ENCODE measurements at places on chromosomes 1 and 21.

DNA sequence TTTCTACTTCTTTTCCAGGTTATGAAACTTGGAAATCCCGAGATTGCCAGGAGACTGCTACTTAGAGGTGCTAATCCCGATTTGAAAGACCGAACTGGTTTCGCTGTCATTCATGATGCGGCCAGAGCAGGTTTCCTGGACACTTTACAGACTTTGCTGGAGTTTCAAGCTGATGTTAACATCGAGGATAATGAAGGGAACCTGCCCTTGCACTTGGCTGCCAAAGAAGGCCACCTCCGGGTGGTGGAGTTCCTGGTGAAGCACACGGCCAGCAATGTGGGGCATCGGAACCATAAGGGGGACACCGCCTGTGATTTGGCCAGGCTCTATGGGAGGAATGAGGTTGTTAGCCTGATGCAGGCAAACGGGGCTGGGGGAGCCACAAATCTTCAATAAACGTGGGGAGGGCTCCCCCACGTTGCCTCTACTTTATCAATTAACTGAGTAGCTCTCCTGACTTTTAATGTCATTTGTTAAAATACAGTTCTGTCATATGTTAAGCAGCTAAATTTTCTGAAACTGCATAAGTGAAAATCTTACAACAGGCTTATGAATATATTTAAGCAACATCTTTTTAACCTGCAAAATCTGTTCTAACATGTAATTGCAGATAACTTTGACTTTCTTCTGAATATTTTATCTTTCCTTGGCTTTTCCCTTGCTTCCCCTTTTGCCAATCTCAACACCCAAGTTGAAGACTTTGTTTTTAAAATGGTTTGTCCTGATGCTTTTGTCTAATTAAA, 4.0 kb downstream of the CDKN2C start:
- no peak for DNase-seq

GRCh38 chr1:204443871-204444581, 32.4 kb upstream of the PPP1R15B start:
- DNase-seq = no peak

DNA sequence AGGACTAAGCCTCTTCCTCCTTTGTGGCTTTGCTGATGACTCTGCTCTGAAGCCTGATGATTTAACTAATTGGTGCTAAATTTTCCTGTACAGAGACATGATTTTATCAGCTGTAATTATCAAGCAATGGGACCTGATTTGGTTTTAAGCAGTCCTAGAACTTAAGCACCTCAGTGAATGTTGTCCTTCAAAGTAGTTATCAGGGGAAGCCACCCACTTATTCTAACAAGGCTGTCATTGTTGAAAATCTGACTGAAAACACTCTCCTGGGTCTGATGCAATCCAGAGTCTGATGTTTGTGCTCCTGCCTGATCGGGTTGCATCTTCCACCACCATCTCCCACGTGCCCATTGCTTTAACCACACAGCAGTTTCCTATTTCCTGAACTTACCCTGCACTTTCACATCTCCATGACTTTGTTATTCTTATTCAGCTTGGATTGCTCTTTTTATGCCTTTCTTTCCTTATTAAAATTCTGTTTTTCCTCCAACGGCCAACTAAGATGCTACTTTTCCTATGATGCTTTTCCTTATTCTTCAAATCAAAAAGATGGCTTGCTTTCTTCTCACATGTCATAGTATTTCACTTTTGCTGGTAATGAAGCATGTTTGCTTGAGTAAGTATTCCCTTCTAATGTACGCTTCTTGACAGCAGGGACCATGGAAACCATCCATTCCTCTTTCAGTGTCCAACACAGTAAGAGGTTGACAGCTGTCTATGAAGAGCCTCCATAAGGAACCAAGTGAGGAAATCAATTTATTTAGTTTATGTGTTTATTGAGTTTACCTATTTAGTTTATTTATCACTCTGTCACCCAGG, 55.0 kb downstream of the S1PR1 start:
- DNase-seq = no peak

GRCh38 chr1:165841582-165842017, 14.2 kb downstream of the UCK2 start:
- DNase-seq = no peak

DNA sequence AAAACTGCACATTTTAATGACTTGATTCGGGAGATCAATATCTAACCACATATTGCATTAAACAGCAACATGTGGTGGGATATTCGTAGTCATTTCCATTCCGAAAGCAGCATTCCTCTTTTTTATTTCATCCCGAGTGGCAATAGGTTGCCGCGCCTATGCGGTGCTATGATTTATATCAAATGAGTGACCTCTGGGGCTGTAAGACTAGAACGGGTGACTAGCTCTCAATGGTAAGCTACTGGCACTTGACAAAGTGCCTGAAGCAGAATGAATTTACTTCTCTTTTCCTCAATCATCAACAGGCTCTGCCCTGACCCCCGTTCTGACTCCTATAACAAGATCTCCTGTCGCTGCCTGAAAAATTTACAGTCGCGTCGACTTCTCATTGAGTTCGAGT, 162.3 kb downstream of the ZNF281 start:
- DNase-seq = no peak

DNA sequence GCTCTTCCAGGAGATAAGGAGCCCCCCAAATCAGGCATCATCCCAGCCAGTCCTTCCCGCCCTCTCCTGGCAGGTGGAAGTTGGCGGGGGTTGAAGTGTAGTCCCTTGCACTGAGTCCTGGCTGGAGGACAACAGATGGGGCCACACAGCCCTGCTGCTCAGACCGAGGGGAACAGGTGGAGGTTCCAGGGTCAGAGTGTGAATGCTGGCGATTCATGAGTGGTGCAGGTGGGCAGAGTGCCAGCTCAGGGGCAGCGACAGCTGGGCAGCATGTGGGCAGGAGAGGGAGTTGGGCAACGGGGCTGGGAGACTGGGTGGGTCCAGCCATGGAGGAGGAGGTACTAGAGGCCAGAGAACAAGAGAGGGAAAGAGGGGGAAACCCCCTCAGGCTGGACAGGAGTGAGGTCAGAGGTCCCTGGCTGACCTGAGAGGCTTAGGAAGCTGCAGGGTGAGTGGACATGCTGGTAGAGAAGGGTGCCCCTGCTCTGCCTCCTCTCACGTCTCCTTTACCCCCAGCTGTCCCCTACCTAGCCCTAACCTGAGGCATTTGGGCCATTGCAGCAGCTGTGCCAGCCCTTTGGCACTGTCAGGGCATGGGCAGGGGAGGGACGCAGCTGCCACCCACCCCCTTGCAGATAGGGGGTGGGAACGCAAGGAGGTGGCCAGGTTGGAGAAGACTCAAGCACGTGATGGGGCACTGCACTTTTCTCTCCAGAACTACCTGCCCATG, 11.3 kb upstream of the ADORA1 start:
- DNase-seq = no peak

DNA sequence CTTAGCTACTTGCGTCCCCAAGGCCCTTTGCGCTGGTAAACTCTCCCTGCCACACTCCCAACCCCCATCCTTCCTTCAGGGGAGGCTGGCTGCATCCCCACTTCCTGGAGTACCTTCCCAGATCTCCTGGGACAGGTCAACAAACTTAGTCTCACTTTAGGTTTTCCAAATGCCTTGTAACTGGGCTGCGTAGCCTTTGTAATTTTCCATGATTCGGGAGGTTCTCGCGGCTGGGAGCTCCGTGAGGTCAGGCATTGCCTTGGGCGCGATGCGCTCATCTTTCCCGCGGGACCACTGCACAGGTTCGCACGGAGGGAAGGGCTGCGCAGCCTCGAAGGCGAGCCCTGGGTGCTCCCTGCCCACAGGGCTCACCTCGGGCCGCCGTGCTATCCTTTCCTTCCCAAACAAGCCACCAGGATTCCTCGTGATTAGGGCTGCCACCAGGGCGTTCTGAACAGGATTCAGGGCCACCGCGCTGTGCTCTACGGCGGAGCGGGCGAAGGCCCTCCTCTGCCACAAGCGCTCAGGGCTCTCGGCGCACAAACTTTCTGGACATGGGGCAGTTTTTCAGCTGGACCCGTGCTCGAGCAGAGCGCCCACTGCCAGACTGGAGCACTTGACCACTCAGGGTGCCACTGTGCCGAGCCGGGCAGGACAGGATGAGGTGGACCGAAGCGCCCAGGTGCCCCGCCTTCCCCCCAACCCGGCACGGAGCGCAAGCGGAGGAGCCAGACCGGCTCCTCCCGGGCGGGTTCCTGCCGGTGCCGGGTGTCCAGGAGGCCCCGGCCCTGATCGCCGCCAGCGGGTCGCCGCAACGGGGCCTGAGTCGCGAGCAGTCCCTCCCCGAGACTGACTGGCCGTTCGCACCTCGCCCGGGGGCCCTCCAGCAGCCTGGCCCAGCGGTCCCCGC, 1.1 kb downstream of the TMPRSS2 start:
- no peak for DNase-seq

- no peak for DNase-seq
Observed at GRCh38 chr1:154391086-154391770, 13.9 kb upstream of the IL6R start.

- DNase-seq = no peak
Observed at GRCh38 chr1:221672965-221673364, 68.9 kb downstream of the DUSP10 start.

DNA sequence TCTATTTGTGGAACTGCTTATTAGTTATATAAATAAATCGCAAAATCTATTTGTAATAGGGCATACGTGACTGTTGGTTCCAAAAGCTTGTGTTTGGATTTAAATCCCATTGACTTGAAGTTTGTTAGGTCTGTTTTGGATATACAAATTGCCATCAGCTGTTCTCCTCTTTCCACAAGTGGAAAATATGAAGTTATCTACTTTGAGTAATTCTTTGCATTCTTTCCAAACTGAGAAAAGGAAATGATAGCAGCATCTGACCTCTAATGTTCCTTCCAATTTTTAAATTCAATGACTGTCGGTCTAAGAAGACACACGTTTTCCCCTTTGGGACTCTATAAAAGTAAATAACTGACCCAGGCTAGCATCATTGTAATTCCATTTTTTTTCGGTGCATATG, 165.7 kb upstream of the SGIP1 start:
- DNase-seq = no peak

- no peak for DNase-seq
Observed at GRCh38 chr1:212463565-212464285, 31.0 kb downstream of the NENF start.

DNA sequence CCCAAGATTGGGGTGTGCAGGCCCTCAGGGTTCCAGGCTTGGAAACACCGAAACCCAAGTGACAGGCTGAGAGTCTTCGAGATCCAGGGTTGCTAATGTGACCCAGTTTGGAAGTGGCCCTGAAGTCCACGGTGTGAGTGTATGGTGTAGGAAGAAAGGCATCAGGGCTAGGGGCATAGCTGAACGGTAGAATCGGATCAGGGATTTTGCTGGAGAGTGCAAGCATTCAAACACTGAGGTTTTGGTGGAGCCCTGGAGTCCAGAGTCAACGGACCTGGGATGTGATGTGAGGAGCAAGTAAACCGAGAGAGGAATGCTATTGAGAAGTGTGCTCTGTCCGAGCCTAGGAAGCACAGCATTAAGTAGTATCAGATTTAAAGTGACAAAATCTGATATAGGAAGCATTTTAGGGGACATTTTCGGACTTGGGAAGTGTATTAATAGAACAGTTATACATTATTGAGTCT, 958 bp downstream of the NFYC start:
- no peak for DNase-seq

- no peak for DNase-seq
Observed at GRCh38 chr21:16116069-16116468, 386.3 kb downstream of the USP25 start.

- DNase-seq = no peak
Observed at GRCh38 chr1:59699227-59699847, 115.4 kb upstream of the HOOK1 start.

- no peak for DNase-seq
Observed at GRCh38 chr1:157113106-157113505, 13.5 kb upstream of the ETV3L start.

DNA sequence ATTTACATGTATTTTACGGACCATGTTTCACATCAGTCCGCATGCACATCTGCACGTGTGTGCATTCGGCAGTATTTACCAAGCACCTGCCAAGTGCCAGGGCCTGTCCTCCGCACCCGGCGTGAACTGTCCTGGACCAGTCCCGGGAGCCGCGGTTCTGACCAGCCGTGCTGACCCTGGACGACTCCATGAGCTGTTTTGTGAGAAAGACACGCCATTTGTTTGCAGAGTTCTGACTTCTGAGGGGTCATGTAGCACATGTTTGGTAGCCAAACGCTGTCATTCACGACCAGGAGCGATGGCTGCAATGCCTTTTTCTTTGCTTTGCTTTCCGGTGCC, 3.3 kb upstream of the OLIG2 start:
- DNase-seq = no peak

DNA sequence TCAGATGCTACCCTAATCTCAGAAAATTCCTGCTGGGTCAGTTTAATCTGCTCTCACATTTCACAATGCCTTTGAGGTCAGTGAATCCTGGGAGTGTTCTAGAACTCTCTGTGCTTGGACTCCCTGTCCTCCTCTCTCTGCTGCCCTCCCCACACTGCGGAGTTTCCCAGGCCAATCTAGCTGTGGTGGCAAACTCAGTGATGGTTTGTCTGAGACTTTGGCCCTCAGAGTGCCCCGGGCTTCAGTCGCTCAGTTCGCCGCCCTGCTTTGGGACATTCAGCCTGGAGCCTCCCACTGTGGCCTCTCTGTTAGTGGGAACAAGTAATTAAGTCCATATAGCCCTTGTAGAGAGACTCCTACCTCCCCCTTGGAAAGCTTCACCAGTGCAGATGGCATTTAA, 7.1 kb downstream of the C1orf226 start:
- no peak for DNase-seq

- DNase-seq = no peak
Observed at GRCh38 chr1:77950873-77951272, 28.0 kb downstream of the FUBP1 start.

DNA sequence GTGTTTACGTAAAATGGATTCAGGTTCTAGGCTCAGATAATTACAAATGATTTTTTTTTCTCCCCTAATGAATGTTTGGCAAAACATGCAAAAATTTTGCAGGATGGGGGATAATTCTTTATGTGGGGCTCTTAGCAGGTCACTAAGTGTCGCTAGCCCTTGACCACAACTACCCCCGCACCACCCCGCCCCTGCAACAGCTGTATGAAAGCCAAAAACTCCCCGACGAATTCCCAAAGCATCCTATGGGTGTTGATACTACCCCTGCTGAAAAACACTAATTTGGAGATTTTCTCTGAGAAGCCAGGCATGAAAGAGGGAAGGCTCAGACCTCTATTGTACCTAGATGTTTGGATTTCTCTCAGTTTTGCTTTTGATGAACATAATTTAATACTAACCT, 243.0 kb downstream of the TRABD2B start:
- DNase-seq = no peak

Measured in activated T-cell treated with anti-CD3 and anti-CD28 coated beads for 1 hour (primary cell).